ENCODE measurements at places on chromosomes 16 and 17.

GRCh38 chr17:43759836-43760235 is 1.2 kb upstream of the SOST start:
- no peak for DNase-seq

GRCh38 chr16:24988129-24988518 is 27.0 kb downstream of the ARHGAP17 start:
- DNase-seq, result no peak

- DNase-seq, result no peak
These were observed 24.9 kb downstream of the B9D1 start for GRCh38 chr17:19337712-19338023.

DNA sequence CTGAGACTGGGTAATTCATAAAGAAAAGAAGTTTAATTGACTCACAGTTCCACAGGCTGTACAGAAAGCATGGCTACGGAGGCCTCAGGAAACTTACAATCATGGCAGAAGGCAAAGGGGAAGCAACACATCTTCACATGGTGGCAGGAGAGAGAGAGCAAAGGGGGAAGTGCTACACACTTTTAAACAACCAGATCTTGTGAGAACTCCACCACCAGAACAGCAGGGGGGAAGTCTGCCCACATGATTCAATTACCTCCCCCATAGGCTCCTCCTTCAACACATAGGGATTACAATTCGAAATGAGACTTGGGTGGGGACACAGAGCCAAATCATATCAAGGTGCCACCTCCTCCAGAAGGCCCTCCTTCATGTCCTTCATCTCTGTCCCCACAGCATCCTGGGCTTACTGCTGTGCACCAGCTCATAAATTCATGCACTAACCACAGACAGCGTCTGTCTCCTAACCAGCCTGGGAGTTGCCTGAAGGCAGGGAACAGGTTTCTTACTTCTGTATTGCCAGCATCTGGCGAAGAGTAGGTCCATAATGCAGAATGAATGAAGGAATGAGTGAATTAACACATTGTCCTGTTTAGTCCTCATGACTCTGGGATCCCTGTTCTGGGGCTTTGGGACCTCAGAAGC is 74.4 kb downstream of the WSB1 start:
- DNase-seq, result no peak

Measured in omental fat pad (tissue), 4 donors.